ENCODE measurements at places on chromosomes 1 and 21.

GRCh38 chr1:187244623-187245022 lies 415.9 kb downstream of the PLA2G4A start:
- no peak for DNase-seq

DNA sequence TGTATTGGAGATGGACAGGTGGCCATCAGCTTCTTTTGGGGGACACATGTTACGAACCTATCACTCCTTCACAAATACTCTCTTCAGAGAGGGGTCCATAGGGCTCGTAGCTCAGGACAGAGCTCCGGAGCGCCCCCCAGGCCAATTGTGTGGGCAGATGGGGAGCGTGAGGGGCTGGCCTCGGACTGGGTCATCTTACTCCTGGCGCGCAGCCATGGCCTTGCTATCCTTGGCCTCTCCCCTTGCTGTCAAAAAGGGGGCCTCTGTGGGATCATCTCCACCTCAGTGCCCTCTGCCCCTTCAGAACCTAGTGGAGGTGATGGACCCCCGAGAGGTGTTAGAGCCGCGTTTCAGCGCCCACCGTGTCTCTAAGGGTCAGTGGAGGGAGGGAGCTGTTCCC lies 35.0 kb downstream of the ATP5PO start:
- DNase-seq, result no peak

DNA sequence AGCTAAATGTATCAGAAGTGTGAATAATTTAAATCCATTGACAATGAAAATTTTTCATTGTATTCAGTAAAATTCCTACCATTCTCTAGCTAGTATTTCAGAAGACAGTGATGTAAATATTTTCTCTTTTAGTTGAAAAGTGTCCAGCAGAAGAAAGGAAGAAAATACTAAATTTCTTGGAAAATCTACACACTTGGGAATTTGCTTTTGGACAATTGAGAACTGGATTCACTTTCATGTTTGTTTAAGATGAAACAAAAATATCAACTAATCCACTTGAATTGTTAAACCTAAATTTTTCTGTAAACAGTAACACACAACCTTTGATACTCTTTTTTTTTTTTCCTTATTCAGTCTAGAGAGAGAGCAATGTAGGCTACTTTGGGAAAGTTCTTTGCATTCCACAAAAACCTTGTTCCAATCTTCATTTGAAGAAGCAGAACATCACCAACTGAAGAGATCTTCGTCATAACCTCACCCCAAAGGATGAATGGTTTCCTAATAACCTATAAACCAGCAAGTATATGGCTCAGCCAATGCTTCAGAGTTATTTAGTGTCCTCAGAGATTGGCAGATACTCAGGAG lies 155.1 kb upstream of the GORAB start:
- DNase-seq, result no peak

DNA sequence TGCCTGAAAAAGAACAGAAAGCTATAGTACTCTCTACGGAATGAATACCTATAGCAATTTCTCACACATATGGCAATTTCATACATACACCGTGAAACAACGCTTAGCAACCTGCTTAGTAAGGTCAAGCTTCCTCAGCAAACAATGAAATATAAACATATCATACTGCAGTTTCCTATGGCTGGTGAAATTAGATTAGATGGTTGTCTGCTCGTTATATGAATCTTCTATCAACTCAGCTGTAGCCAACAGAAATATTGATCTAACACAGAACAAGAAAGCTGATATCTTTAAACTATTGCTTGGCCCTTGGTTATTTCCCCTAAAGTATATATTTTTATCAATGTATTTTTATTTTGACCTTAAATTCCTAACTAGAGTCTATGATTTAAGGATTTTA lies 187.8 kb downstream of the SLC44A5 start:
- DNase-seq, result no peak

DNA sequence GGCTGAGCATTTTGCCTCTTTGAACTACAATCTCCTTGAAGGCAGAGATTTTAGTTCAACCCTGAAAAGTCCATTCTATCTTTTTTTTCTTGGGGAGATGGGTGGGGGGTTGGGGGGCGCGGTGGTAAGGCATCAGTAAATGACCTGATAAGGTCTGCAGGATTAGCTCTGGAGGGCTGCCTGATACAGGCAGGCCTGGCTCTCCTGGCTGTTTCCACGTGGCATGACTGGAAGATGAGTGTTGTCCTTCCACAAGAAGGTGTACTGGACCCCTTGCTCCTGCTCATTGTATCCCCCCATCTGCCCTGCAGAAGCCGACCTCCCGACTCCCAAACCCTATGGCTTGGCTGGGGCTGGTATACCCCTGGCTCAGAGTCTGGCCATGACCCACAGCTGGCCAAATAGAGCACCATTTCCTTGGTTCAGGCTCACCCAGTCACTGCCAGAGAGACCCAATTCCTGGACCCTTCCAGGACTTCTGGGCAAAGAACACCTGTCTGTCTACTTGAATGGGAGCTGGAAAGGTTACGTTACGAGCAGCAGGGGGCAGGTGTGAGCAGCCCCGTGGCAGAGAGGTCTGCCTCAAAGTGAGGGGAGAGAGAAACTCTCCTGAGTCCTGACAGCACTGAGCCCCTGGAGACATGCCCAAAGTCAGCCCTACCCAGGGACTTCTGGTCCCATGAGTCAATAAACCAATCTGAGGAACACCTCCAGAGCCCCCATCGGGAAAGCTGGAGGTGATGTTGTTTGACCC lies 17.0 kb downstream of the DHRS3 start:
- DNase-seq, result no peak

GRCh38 chr1:83583351-83584014 lies 415.4 kb downstream of the TTLL7 start:
- no peak for DNase-seq

- DNase-seq, result no peak
Measured at GRCh38 chr1:65323246-65323645, 13.9 kb downstream of the DNAJC6 start.

GRCh38 chr1:91792489-91793071 lies 93.4 kb downstream of the TGFBR3 start:
- DNase-seq, result no peak

DNA sequence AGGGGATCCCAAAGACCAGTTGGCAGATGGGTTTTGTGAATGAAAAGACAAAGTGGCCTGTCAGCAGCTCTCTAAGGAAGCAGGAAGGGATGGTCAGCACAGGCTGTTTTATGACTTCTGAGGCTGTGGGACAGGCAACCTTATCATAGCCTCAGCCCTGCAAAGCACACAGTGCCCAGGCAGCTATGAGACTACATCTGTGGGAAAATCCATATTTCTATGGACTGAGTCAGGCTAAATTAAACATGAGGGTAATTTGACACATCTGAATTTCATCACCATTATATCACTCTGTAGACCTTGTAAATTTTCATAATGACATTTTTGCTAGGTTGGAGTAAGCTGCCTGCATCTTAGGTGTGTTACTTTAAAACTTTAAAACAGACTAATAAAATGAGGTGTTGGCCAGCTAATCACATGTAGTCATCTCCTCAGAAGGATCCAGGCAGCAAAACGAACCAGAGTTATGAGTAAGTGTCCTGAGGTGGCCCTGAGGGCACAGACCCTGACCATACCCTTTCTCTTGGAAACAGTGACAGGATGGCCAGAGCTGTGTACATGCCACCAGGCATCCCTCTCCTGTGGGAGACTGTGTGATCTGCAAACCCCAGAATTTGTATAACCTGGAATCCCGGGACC lies 14.6 kb downstream of the NGF start:
- no peak for DNase-seq

DNA sequence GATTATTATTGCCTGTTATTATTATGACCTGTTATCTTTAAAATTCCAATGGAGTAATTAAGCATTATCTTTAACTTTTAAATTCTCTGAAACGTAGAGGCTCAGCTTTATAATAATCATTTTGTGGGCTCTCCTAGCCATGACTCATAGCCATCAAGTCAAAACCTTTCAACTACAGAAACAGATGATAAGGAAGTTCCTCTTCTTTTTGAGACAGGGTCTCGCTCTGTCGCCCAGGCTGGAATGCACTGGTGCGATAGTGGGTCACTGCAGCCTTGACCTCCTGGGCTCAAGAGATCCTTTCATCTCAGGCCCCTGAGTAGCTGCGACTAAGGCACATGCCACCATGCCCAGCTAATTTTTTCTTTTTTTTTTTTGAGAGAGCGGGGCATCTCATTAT lies 43.5 kb downstream of the CHML start:
- DNase-seq, result no peak

- peak; percentile 48 for DNase-seq
Measured at GRCh38 chr1:2085080-2085479, 34.9 kb downstream of the PRKCZ start.

DNA sequence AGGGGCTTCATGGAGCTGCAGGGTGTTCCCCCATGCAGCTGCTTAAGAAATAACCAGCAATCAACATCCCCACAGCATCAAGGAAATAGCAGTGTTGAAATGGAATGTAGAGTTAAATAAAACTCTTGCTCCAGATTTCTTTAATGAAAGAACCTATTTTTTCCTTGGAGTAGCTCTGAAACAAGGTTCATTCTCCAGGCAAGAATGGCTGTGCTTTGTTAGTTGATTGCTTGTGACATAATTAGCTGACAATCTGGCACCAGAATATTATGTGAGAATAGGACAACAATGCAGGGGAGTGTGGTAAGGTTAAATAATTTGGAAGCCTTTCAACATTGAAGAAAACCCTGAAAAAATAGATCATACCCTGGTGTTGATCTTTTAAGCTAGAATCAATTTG lies 254.2 kb upstream of the RRP15 start:
- peak; percentile 3 for DNase-seq

- DNase-seq, result no peak
Measured at GRCh38 chr1:232034556-232034955, 408.0 kb downstream of the DISC1 start.

GRCh38 chr1:54118704-54119103 lies 34.1 kb downstream of the CDCP2 start:
- no peak for DNase-seq

DNA sequence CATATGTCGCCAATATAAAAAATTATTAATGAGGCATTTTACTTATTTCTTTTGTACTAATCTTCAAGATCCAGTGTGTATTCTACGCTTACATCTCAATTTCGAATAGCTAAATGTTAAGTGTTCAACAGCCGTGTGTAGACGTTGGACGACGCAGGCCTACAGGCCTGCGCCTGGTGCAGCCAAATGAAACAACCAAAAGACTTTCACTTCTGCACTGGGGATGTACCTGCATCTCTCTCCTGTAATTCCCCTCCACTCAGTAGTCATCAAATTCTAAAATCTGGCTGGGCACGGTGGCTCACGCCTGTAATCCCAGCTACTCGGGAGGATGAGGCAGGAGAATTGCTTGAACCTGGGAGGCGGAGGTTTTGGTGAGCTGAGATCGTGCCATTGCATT lies 76.8 kb upstream of the HNRNPU start:
- no peak for DNase-seq

DNA sequence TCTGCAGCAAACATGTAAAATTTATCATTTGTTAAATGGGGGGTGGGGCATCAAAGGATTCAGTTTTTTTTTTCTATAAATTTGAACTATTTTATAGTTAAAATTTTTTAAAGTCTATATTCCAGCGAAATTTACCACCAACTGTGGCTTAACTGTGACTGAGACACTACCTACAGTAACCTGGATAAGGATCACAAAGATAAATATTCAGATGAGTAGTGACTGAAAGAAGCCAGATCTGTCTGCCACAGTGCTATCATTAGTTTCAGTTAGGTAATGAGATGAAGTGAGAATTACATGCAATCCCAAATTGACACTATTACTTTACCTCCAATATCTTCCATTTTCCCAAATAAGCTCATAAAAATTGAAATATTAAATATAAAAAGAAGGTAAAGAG lies 5.4 kb downstream of the SPATA6 start:
- no peak for DNase-seq
